ENCODE measurements at places on chromosomes 4 and X.

GRCh38 chr4:10237131-10237530, 120.5 kb upstream of the WDR1 start:
- DNase-seq = no peak

DNA sequence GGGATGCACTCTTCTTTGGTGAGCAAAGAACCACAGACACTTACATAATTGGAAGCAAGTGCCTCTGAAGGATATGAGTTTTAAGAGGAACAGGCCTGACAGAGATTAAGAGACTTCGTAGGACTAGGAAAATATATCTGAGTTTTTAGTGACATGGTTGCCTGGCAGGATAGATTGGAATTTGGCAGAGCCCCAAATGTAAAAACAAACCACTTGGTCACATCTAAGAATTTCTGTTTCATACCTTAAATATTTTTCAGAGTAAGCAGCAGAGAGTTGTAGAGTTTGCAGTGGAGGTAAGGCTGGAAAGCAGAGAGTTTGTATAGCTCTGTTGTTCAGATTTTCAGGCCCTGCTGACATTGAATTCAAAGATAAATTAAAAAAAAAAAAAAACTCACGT, 150.1 kb upstream of the MAGEB2 start:
- no peak for DNase-seq

DNA sequence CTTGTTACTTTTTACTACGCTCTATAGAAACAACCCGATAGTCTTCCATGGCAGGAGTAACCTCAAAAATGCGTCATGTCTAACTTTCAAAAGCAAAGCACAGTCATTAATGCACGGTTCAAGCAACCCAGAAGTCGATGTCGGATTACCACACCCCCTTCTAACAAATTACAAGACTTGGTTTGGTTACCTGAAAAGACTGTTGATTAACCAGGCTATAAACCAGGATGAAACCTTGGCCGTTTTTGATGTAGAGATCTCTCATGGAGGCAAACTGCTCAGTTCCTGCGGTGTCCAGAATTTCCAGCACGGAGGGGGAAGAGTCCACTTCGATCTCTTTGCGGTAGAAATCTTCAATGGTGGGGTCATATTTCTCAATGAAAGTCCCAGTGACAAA, 2.4 kb downstream of the RAP2C start:
- no peak for DNase-seq

- no peak for DNase-seq
These were observed 154.9 kb upstream of the TECRL start for GRCh38 chr4:64564126-64564525.

- no peak for DNase-seq
These were observed 8.7 kb downstream of the SMIM10 start for GRCh38 chrX:134999469-134999868.

- DNase-seq = no peak
These were observed 114.4 kb downstream of the STK32B start for GRCh38 chr4:5165420-5166369.

GRCh38 chrX:148466292-148466691, 34.1 kb upstream of the AFF2 start:
- no peak for DNase-seq

DNA sequence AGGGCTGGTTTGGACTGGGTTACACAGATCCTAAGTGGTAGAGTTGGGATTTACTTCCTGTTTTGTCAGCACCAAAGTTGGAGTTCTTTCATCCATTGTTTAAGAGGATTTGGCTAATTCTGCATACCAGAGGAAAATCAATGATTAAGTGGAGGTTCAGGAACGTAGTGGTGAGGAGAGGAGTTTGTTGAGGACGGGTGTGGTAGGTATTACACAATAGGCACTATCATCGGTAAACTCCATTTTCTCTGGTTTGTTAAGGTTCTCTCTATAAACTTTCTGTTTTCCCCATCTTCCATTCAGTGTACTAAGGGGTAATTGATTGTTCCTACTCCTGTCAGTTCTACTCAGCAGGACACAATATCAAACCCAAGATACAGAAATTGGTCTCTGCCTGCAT, 107.5 kb upstream of the VCX2 start:
- DNase-seq = no peak

- no peak for DNase-seq
These were observed 1.3 kb downstream of the INPP4B start for GRCh38 chr4:142844782-142845181.

GRCh38 chrX:69128588-69128987, 36.7 kb downstream of the PJA1 start:
- no peak for DNase-seq

GRCh38 chr4:47359891-47360290, 103.6 kb downstream of the COMMD8 start:
- DNase-seq = no peak

- DNase-seq = no peak
These were observed 32.7 kb upstream of the JADE1 start for GRCh38 chr4:128776794-128777216.

DNA sequence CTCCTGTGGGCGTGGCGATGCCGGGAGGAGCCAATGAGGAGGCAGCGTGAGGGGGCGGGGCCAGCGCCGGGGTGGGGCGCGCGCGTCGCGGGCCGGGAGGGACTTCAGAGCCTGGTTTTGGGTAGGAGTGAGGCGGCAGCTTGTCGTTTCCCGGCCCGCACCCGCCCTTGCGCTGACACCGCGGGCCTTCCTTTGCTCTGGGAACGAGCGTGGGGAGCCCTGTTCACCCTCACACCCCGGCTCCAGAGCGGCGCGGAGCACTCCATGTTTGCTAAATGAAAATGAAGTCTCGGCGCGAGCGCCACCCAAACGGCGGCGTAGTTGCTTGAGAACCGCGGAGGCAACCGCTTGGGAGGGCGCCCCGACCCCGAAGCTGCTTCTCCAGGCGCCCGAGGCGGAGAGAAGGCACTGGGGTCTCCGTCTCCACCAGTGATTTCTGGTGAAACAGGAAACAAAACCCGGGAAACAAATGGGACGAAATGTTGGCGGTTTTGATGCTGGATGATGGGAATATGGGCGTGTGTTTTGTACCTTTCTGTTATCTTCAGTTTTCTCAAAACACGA, 497 bp upstream of the GRPEL1 start:
- no peak for DNase-seq

GRCh38 chrX:134431894-134432293, 28.1 kb upstream of the HPRT1 start:
- DNase-seq = no peak

DNA sequence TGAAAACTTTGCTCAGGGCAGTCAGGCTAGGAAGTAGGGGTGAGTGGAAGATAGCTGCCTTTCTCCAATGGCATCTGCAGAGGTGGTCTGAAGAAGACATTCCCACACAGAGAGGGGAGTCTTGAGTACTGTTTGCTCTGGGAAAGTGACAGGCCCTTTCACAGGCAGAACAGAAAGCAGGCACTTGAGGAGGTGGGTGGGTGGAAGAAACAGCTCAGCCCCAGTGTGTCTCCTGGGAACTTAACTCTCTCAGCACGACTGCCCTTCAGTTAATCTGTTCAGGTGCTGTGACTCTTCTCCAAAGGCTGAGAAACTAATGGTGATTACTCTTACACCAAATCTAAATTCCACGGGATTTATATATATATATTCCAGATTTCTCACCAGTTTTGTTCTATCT, 28.3 kb downstream of the ENOPH1 start:
- no peak for DNase-seq

- DNase-seq = no peak
These were observed 15.5 kb downstream of the PAGE4 start for GRCh38 chrX:49844611-49845010.

GRCh38 chrX:40313269-40313668, 215.5 kb upstream of the BCOR start:
- DNase-seq = no peak

- no peak for DNase-seq
These were observed 31.5 kb downstream of the GRSF1 start for GRCh38 chr4:70808151-70808550.

GRCh38 chrX:13937370-13938050, 92.2 kb downstream of the GEMIN8 start:
- no peak for DNase-seq

- no peak for DNase-seq
These were observed 146.6 kb downstream of the AMELX start for GRCh38 chrX:11439846-11440245.

- DNase-seq = no peak
These were observed 57.5 kb downstream of the HADH start for GRCh38 chr4:108047199-108047598.

DNA sequence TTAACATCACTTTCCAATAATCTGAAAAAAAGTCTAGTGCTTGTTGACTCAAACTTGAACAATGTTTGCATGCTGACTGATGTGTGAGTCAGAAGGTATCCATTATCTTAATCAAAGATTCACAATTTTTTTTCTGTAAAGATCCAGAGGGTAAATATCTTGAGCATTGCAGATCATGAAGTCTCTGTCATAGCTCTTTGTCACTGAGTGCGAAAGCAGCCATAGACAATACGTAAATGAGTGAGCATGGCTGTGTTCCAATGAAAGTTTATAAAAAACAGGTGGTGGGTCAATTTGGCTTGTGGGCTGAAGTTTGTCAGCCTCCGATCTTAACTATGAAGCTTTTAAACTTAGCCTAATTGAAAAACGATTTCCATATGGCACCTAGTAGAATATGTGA, 37.7 kb downstream of the NHS start:
- DNase-seq = no peak

DNA sequence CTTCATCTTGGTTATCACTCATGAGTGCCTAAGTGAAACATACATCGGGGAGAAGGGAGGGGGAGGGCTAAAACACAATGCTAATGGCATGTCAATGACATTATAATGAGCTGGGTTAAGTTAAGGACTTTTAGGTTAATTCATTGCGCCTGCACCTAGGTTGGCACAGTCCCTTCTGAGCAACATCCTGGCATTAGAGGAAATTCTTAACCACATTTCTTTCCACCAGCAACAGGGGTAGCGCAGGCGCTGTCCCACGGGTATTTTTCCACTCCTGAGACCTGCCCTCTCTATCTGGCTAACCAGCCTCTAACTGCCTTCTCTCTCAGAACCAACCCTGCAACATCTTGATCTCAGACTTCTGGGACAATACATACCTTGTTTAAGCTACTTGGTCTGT, 39.0 kb upstream of the PROM1 start:
- no peak for DNase-seq

DNA sequence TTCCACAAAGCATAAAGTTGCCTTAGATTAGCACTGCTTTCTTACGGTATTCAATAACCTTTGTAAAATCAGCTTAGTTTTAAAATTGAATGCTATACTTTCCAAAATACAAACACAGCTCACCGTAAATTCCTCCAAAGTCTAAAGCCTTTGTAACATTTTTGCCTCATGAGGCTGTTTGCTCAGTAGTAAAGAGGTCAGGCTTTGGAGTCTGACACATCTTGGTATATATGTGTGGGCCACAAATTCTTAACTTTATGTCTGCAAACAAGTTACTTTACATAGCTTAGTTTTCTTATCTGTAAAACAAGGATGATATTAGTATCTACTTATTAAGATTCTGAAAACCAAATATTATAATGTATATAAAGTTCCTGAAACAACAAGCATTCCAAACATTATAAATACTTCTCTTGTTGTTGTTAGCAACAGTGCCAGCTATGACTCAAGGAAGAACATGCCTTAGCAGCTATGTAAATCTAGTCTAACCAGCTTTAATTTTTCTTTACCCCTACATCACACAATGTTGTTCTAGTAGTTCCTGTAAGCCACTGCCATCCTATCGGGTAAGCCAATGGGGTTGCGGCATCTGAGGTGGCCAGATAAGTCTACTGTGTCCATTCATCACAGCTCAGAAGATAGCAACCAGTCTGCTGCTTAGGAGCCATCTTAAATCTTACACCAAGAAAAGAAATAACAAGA, 709.0 kb downstream of the KLHL13 start:
- DNase-seq = no peak

GRCh38 chrX:25079020-25079419, 63.3 kb upstream of the ARX start:
- no peak for DNase-seq

DNA sequence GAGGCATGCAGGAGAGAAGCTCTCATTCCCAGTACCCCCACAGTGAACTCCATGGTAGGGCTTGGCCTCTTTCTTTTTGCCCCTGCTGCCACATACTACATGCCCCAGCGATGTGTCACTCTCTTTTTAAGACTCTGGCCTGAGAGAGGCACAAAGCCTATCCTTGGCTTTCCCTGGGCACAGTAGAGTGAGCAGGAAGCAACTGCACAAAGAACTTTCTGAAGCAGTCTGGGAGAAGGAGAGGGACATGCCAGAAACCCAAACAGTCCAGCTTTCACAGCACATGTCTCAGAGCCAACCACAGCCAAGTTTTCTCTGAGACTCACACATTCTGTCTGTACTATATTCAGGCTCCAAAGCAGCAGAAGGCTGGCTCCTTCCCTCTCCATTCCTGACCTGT, 7.9 kb upstream of the NALF2 start:
- no peak for DNase-seq

GRCh38 chr4:173436149-173436579, 37.2 kb upstream of the SCRG1 start:
- DNase-seq = no peak

- DNase-seq = no peak
These were observed 11.1 kb downstream of the APEX2 start for GRCh38 chrX:55011294-55011693.

DNA sequence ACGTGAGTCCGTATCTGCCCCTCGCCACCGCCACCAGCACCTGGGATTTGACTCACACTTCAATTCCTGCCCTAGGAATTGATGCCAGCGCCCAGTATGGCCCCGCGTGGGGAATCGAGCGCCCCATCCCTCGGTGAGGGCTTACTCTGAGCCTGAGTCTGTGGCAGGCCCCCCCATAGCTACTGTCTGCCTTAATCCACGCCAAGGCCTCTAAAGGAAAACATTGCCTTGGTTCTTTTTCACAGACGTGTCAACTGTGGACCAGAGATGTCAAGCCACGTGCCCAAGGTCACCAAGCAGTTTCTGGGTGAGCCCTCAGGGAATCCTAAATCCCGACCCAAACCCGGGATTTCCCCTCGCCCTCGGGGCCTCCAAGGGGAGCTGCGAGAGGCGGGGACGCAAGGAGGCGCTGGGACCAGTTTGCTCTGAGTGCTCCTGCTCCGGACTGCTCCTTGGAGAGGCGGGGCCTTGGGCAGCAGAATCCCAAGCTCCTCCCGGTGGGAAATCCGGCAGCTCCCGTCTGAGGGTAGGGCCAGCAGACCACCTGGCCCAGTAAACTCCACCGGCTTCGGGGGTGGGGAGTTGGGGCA, 12.9 kb downstream of the MSX1 start:
- no peak for DNase-seq

Data from GM12892 (cell line).